ENCODE measurements at places on chromosomes 11 and 22.

GRCh38 chr11:118238929-118239328 is 13.2 kb downstream of the MPZL3 start:
- no peak for DNase-seq

DNA sequence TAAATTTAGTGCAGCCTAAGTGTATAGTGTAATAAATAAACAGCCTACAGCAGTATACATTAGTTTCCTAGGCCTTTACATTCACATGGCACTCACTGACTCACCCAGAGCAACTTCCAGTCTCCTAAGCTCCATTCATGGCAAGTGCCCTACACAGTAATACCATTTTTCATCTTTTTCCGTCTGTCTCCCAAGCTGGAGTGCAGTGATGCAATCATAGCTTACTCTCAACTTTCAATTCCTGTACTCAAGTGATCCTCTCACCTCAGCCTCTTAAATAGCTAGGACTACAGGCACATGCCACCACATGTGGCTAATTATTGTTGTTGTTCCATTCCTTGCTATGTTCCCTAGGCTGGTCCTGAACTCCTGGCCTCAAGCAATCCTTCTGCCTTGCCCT is 54.4 kb downstream of the FCHSD2 start:
- DNase-seq = peak; percentile 53

- no peak for DNase-seq
Observed at GRCh38 chr11:112995423-112996090, 34.3 kb downstream of the NCAM1 start.

- no peak for DNase-seq
Observed at GRCh38 chr11:33891714-33892327, at the start of gene LMO2. Gene LMO2, minus strand, starts transcription at chr11:33892076. Its CDS starts 22,360 bp downstream, at chr11:33869716.

GRCh38 chr11:66878474-66878873 is 21.6 kb downstream of the LRFN4 start:
- DNase-seq = peak; percentile 55

DNA sequence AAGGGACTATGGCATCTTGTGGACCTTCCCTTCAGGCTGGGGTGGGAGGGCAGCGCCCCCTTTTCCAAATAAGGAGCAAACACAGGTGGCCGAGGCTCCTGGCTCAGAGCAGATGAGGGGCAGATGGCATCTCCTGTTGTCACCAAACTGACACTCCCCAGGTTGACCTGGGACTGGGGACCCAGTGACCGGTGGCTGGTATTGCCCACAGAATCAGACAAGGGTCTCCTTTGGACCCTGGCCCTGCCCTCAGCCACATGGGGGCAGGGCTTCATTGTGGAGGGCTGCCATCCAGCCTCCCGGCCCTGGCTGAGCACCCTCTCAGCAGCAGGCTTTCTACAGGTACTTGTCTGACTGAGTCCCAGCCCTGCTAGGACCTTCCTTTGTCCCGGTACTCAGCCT is 842 bp upstream of the SIGIRR start:
- no peak for DNase-seq

- no peak for DNase-seq
Observed at GRCh38 chr11:17611049-17611448, 64.0 kb downstream of the OTOG start.

DNA sequence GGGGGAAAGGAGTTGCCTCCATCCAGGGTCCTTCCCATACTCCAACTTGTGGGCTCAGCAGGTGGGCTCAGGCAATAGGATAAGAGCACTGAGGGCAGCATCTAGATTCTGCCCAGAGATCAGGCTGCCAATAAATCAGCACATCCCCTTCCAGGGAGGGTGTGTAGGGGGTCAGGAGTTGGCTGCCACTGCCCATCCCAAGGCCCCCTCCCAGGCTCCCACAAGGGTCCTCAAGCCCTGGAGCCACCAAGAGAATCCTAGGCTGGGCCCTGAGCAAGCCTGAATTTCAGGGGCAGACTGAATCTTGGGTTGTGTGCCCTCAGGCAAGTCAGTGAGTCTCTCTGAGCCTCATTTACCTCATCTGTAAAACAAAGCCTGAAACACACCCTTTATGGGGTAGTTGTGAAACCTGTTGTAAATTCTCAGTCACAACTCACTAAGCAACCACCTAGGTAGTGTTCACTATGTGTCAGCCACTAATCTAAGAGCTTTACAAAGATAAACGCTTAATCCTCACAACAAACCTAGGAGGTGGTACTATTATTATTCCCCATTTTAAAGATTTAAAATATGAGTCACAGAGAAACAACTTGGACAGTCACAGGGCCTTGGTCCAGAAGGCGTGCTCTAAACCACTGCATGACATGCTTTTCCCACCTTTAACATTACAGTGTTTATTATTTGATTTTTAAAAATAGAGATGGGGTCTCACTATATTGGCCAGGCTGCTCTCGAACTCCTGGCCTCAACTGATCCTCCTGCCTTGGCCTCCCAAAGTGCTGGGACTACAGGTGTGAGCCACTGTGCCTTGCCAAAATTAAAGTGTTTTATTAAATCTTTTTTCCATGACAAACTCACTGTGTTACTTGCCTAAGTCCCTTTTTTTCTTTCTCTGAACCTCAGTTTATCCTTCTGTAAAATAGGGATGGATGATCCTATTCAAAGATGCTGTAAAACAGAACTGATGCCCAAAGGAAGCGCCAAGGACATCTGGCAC is 36.2 kb downstream of the LMO1 start:
- DNase-seq = no peak

GRCh38 chr11:73205661-73206343 is 12.3 kb upstream of the P2RY2 start:
- DNase-seq = no peak

- no peak for DNase-seq
Observed at GRCh38 chr11:17525570-17525969, 18.6 kb downstream of the USH1C start.

- DNase-seq = peak; percentile 80
Observed at GRCh38 chr11:103051981-103052380, 40.0 kb downstream of the DCUN1D5 start.

DNA sequence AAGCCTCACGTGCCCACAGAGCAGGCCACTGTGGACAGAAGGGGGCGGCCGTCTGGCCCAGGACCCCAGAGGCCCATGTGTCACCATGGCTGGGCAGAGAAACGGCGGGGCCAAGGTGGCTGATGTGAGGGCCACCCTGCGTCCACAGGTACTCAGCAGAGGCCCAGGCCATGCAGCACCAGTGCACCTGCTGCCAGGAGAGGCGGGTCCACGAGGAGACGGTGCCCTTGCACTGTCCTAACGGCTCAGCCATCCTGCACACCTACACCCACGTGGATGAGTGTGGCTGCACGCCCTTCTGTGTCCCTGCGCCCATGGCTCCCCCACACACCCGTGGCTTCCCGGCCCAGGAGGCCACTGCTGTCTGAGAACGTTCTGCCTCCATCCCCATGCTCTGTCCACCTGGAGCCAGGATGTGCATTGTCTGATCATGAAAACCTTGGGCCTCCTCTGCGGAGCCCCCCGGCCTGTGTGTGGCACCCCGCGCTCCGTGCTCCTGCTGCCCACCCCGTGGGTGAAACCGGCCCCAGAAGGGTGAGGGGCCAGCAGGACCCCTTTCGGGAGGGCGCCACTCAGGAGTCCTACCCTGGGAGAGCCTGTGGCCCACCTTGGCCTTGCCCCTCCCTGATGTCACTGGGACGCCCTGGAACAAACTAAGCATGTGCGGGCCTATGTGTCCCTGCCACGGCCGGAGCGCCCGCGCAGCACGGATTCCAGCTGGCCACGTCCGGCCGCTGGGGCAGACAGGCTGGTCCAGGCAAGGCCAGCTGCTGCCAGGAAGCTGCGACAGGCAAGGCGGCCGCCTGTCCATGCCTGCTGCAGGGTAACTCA is 38.6 kb downstream of the MUC5B start:
- no peak for DNase-seq

DNA sequence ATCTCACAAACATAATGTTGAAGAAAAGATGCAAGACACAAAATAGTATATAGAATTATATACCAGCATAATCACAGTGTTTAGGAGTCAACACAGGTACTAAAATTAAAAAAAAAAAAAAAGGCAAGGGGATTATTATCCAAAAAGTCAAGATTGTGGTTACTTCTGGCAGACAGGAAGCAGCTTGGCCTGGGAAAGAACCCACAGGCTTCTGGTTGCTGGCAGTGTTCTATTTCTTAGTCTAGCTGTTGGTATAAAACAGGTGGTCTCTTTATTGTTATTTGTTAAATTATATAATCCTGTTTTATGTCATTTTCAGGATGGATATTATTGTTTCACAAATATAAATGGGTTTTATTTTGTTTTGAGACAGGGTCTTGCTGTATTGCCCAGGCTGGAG is 54.0 kb downstream of the C11orf58 start:
- no peak for DNase-seq

- peak; percentile 42 for DNase-seq
Observed at GRCh38 chr22:37560608-37561211, 430 bp downstream of the CDC42EP1 start.

GRCh38 chr11:43458486-43458885 is 99.8 kb downstream of the TTC17 start:
- DNase-seq = no peak

- no peak for DNase-seq
Observed at GRCh38 chr22:25650833-25651232, 86.4 kb downstream of the GRK3 start.

GRCh38 chr22:36182056-36182455 is 19.6 kb downstream of the APOL4 start:
- peak; percentile 36 for DNase-seq

- DNase-seq = no peak
Observed at GRCh38 chr11:79544361-79544760, 103.5 kb upstream of the TENM4 start.

DNA sequence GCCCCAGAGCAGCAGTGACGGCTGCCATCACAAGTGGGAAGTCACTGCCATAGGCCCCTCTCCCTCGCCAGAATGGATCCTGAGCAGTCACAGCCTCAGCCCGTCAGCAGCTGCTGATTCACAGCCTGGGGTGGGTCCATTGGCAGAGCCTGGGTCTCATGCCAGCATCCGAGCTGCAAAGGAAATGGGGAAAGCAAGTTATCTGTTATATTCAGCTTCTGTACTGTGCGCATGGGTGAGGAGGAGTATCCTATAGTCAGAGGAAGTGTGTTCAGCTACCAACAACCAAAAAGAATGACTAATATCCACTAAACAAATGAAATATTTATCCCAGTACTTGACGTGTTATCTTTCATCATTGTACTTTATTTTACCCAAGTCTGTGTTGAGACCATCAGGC is 119.7 kb downstream of the RCN1 start:
- peak; percentile 79 for DNase-seq

DNA sequence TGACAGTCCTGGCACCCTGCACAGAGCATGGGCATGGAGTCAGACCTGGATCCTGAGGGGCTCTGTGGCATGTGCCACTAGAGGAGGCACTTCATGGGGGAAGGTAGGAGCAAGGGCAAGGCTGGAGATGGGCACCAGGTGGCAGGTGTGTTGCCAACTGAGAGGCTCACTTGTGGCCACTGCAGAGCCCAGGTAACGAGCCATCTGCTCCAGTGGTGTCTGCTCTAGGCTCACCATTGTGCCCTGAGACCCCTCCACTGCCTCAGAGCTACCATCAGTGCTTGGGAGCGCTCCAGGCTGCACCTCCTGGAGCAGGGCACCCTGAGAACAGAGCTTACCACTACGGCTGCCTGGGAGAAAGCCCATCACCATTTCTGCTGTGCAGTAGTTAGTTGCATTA is 1.3 kb upstream of the ZDHHC8 start:
- DNase-seq = no peak

- DNase-seq = peak; percentile 55
Observed at GRCh38 chr11:96278039-96278897, 64.7 kb downstream of the MAML2 start.

- no peak for DNase-seq
Observed at GRCh38 chr22:39152024-39152510, 413 bp downstream of the CBX7 start.

DNA sequence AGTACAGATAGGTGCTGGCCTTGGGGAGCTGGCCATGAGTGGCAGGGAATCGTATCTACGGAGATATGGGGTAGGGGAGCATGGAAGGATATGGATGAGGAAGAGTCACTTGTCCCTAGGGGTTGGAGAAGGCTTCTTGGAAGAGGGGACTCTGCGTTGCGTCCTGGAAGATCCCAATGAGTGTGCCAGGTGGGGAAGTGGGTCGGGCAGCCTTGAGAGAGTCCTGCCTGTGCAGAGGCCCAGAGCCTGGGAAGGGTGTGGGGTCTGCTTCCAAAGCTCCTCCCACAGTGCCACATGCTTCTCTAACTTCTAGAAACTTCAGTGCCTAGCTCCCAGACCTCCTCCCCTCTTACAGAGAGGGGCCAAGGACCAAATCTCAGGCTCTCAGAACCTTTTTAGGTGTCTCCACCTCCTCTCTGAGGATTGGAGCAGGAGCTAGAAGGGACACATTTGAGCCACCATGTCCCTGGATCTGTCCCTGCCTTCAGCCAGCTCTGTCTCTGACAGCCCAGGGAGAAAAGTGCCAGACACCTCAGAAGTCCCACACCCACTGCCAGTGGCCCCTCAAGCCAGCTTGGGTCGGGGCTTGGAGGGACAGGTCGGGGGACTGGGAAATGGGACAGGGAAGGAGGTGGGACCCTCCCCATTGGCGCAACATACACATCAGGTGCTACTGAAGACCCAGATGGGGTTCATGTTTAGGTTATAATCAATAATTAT is 11.0 kb downstream of the RHBDD3 start:
- DNase-seq = no peak

- no peak for DNase-seq
Observed at GRCh38 chr11:9250139-9250582, 15.0 kb downstream of the DENND5A start.

DNA sequence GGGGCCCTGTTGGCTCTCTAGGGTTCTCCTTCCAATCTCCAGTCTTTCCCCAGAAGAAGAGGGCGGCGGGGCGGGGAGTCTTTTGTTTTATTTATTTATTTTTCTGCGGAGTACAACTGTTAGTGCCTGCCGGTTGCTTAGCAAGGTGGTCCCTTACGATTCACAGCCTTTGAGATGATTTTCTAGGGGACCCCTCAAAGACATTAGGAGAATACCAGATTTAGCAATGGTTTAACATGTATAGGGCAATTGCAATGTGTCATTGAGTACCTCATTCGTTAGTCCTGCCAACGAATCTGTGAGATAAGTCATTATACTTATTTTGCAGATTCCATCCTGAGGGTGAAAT is 307 bp upstream of the MRPL16 start:
- no peak for DNase-seq

DNA sequence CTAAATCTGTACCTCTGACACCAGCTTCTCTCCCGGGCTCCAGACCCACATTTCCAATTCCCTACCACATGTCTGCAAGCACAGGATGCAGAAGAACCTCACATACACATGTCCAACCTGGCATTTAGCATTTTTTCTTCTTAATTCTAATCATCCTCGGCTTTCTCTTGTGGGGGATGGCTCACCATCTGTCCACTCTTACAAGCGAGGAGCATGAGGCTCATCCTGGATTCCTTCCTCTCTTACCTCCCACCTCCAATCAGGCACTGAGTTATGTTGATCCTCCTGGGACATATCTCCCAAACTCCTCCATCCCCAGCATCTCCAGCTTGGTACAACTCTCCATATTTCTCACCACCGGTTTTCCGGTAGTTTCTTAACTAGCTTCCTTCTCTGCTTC is 149.8 kb upstream of the LARGE1 start:
- no peak for DNase-seq

GRCh38 chr11:77106321-77106720 is 3.7 kb downstream of the OMP start:
- DNase-seq = no peak
